ENCODE measurements at places on chromosomes 7 and 10.

DNA sequence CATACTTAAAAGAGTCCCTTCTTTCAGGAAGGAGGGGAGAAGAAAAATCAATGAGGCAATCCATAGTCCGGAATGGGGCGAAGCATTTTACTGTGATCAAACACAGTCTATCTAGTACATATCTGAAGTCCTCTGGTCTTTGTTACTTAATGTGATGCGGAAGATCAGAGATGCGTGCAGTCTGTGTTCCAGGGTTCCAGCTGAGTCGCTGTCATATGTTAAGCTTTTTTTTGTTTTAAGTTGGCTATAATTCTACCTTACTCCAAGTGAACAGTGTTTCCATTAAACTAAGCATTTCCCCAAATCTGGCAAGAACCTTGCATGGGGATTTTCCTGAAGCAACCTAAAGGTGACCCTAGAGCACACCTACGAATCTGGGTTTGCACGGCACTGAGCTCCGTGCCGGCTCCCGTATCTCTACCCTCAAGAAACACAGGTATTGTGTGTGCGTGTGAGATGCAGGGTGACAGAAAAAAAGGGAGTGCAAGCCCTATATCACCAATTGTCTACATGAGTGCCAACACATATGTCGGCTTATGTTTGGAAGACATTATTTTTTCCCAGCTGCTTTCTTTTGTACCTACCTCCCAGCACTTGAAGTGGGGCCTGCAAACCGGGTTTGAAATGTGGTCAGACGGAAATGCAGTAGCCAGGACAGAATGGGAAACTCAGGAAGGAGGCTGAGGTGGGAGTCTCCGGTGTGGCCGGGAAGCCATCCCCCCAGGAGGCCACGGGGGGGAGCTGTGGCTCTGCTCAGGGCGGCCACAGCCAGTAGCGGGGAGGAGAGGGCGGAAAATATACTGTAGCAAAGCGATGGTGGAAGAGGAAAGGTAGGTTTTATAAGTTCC, 435.8 kb upstream of the MGMT start:
- peak; percentile 53 for DNase-seq

DNA sequence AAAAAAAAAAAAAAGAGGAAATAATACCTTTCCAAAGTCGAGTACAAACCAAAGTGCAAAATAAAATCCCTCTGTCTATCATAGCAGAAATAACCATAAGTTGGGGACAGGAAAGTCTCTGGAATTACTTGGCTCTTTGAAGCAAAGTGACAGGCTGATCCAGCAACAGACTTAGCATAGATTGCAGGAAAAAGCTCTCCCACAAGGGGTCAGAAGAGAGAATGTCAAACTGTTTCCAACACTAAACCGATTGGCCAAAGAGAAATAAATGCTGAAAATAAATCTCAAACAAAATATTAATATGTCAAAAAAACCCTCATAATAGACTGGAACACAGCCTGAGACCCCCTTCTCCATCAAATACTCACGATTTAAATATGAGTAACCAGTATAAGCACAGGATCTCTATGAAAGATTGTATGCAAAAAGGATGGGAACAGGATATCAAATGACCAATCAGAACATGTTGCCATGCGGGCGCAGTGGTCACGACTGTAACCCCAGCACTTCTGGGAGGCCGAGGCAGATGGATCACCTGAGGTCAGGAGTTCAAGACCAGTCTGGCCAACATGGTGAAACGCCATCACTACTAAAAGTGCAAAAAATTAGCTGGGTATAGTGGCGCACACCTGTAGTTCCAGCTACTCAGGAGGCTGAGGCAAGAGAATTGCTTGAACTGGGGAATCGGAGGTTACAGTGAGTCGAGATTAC, 1000.7 kb upstream of the LRRN3 start:
- peak; percentile 8 for DNase-seq

GRCh38 chr7:131533566-131534561, 22.6 kb downstream of the PODXL start:
- no peak for DNase-seq

DNA sequence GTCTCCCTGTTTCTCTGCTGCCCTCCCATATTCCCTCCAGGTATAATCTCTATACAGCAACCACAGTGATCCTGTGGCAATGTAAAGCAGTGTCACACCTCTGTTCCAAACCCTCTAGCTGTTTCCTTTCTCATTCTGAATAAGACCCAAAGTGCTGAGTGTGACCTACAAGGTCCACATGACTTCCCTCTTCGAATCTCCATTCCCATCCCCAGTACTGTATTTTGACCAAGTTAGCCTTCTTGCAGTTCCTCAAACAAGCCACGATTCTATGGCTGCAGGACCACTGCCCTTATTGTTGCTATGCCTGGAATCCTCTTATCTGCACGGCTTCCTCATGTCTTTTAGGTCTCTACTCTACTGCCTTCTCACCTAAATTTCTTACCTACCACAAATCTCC, 291.9 kb downstream of the DOCK4 start:
- peak; percentile 61 for DNase-seq

DNA sequence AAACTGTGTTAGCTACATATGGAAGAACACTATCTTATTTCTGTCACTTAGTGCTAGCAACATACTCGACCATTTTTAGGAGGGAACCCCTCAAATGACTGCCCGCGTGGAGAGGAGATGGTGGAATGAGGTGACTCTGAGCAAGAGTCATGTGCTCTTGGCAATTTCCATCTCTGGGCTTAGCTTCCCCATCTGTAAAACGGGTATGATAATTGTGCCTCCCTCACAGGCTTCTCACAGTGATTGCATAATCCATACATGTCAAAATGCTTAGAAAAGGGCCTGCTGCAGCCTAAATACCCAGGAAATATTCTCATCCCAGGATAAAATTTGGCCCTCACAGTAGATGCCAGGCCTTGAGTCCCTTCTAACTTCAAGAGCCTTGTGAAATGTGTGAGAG, 86.6 kb downstream of the WDFY4 start:
- peak; percentile 70 for DNase-seq

- DNase-seq: peak; percentile 82
These were observed 16.2 kb upstream of the DNAJB6 start for GRCh38 chr7:157320608-157320980.

DNA sequence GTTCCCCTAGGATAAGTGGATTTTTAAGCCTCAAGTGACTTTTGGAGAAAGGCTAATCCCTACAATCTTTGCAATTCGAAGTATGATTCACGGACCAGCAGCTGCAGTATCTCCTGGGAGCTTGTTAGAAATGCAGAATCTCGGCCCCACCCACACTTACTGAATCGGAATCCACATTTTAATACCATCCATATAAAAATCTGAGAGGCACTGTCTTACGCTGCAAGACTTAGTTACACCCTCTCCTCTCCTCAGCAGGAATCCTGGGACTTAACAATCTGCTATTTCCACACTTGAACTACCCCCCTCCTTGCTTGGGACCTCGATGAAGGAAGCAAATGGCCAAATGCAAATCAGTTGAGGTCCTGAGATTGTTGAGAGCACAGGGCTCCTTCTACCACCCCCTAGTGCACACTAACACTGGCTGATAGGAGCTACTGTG, 21.0 kb downstream of the ITPRIP start:
- DNase-seq: no peak

DNA sequence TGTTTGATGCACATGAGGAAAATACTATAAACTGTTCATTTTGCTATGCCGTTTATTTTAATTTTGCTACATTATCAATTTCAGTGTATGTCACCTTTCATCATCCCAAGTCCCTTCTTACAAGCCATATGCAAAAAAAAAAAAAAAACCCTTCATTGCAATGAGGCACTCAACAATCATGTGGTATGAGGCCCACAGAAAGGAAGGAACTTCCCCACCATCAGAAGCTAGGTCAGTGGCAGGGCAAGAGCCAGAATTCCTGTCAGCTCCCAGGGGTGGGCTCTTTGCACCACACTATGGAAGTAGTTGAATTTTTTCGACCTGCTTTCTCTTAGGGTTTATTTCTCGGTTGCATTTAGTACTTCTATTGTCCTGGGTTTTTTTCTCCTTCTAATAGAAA, 75.4 kb downstream of the NOC3L start:
- DNase-seq: no peak

GRCh38 chr10:58992830-58993460, 183.5 kb upstream of the PHYHIPL start:
- no peak for DNase-seq

DNA sequence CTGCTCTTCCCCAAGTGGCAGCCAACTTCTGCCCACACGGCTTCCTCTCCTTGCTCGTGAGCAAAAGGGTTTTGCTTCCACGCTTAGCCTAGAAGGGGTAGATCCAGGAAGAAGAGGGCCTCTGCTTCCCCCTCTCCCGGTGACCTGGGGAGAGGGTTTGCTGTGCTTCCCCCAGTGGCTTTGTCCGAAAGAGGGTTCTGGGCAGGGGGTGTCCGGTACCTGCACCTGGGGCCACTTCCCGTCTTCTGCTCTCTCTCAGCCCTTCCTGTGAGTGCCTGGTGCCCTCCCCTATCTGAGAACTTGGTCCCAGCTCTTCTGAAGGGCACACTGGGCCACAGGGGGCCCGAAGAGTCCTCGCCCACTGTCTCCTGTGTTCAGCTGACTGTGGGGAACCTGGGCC, 11.3 kb downstream of the JAKMIP3 start:
- DNase-seq: no peak

GRCh38 chr10:75400163-75400770, 1.3 kb downstream of the ZNF503 start:
- peak; percentile 41 for DNase-seq

DNA sequence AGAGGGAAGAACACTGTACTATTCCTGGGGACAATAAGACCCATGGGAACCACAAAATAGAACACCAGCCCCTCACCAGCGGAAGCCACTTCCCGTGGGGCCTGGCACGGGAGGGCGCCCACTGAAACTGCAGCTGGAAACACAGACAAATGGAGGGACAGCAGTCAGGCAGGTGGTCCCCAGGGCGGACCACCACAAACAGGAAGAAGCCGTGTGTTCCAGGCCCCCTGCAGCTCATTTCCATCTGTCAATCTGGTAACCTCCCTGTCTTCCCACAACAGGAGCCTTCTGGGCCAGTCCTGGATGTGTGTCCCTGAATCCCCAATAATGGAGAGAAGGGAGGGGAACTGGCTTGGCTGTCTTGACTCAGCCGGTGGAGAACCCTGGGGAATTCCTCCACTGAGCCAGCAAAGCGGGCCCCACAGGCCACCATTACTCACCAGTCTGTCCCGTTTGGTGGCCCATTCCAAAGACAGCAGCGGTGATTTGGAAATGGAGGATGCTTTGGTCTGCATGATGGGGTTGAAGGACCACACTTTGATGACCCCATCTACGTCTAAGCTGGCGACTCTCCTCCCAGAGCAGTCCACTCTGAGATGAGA, 16.7 kb downstream of the WDR91 start:
- DNase-seq: no peak

GRCh38 chr10:100733329-100733728, 12.1 kb upstream of the PAX2 start:
- DNase-seq: no peak

DNA sequence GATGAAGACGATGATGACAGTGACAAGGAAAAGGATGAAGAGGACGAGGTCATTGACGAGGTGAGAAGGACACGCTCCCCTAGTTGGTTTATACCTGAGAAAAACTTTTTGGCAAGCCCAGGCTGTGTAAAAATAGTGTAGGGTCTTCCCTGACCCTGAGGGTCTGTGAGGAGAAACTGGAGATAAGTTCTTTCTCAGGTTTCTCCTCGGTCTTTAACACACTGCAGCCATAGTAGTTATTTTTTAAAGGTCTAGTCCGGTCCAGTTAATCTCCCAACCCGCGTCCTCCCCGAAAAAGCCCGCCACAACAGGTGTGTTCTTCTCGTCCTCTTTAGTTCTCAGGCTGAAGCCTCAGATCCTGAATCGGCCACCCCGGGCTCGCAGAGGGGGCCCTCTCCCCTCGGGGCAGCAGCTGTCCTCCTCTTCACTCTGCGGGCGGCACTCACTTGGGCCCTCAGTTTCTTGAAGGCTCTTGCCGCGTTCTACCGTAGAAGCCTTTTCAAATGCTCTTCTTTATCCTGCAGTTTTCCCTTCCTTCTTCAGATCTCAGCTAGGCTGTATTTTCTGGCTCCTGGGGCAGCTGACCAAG, 411 bp downstream of the BCCIP start:
- peak; percentile 2 for DNase-seq

DNA sequence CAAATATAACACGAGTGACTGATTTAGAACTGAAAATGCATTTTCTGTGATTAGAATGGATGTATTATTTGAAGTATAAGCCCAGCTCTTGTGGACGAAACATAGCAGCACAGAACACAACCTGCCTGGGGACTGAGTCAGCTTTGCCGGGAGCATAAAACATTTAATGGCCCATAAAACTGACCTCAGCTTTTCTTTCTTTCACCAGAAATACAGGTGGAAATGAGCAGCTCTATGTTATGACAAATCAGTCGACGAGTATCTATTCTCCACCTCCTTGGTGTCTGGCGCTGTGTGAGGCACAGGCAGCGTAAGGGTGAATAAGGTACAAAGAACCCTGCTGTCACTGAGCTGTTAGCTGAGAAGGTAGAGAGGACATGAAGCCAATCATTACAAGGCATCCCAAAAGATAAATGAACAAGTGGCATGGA, 471.6 kb upstream of the AKR1E2 start:
- no peak for DNase-seq

DNA sequence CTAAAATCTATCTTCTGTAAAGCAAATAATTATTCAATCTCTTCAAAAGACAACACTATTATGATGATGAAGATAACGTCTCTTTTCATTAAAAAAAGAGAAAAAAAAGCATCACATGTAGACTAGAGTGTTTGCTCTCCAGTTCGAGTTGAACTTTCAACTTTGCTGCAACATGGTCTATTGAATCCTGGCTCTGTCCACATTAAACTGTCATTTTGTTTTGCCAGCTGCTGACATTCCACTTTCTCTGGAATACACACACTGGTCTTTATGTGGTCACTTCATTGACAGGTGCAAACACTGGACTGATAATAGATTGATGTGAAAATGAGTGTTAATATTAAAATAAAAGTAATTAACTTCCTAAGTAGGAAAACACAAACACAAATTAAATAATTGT, 61.7 kb downstream of the PTF1A start:
- DNase-seq: no peak

DNA sequence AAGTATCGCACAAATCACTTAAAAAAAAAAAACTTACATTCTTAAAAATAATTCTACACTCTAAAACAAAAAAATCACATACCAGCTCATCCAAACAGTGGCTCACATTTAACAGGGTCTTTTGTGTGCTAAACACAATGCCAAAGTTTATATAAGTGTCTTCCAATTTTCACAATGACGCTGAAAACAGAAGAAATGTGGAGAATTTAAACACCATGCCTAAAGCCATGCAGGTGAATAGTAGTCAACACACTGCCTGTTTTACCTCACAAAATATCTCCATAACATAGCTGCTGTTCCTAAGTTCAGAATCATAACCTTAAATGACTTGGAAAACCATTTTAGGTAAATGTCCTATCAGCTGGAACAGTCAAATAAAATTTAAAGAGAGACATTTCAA, 55.0 kb downstream of the GRB10 start:
- DNase-seq: no peak

Measured in suppressor macrophage (primary cell).